ENCODE measurements at places on chromosomes 3 and 15.

GRCh38 chr3:22685597-22685996 is 517.5 kb upstream of the UBE2E2 start:
- no peak for DNase-seq

DNA sequence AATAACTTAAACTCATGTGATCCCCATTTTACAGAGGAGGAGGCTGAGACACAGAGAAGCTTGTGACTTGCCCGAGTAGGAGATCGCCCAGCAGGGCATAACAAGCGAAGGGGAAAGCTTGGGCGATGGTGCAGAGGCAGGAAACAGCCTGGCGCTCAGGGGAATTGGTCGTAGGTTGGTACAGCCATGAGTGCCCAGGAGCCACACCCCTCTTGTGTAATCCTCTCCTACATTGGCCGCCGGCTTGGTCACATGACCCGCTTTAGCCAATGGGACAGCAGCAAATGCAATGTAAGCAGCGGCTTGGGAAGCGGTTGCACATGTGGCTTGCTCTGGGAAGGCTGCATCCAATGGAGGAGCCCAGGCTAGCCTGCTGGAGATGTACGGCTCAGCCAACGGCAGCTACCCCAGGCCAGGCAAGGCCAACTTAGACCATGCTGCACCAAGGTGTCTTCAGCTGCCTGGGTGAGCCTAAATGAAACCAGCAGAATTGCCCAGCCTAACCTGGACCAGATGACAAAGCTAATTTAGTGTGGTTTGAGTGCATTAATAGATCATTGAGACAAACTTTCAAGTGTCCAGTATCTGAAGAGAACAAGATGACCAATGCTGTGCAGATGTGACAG is 50.3 kb upstream of the SLC6A6 start:
- DNase-seq, result peak; percentile 51

DNA sequence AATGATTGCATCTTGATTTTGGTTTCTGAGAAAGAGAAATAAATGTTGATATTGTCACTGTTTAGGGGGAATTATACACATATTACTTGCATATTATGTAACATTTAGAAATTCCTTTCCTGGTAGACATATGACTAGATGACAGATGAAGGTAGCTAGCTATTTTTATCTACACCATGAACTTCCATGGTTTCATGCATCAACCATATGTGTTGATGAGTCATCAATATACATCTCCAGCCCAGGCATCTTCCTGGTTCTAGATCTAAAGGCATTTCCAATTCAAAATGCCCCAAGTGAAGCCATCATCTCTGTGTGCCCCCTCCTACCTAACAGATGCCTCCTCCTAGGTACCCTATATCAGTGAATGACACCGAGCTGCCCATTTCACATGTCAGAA is 9.5 kb upstream of the ADAMTSL3 start:
- no peak for DNase-seq

DNA sequence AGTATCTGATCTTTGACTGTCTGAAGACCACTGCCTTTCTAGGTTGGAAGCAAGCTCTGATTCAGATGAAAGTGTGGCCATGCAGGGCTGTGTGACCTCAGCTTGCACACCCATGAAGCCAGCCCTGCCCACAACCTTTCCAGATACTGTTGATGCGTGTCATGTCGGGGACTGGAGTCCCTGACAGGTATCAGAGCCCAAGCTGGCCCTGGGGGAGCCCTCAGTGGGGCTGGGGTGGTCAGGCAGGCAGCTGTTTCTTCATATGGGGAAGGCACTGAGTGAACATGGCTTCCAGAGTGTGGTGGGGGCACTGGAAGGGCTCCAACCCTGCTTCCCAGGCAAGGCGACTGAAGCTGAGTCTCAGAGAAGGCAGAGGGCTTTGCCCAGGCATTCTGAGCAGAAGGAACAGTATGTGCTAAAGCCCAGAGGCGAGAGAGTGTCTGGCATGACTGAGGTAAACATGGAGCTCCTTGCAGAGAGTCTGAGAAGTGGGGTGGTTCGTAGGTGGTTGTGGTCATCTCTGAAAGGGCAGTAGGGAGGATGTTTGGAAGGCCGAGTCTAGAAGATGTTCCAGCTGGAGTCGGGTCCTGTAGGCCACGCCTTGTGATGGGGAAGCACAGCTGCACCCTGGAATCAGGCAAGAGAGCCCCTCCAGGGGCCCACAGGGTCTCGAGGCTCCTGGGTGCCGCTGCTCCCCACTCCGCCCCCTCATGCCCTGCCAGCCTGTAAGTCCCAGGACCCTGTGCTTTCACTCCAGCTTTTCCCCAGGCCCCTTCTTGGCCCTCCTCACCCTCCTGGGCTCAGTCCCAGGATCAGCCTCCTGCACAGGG is 122.2 kb downstream of the EEFSEC start:
- no peak for DNase-seq

DNA sequence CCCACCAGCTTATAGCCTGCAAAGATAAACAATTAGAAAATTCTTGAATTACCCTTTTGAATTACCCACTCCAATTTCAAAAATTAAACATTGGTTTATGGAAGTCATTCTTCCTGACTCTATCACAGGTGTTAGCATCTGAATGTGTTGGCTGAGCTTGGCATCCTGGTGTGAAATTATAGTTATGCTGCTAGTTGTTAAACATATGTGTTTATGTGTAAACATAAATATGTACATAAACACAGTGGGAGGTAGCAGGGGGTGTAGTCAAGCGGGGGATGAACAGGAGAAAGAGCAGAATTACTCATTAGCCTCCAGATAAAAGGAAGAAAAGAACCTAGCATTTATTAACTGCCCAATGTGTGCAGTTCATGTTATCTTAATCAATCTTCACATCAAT is 530.2 kb downstream of the MCTP2 start:
- no peak for DNase-seq

DNA sequence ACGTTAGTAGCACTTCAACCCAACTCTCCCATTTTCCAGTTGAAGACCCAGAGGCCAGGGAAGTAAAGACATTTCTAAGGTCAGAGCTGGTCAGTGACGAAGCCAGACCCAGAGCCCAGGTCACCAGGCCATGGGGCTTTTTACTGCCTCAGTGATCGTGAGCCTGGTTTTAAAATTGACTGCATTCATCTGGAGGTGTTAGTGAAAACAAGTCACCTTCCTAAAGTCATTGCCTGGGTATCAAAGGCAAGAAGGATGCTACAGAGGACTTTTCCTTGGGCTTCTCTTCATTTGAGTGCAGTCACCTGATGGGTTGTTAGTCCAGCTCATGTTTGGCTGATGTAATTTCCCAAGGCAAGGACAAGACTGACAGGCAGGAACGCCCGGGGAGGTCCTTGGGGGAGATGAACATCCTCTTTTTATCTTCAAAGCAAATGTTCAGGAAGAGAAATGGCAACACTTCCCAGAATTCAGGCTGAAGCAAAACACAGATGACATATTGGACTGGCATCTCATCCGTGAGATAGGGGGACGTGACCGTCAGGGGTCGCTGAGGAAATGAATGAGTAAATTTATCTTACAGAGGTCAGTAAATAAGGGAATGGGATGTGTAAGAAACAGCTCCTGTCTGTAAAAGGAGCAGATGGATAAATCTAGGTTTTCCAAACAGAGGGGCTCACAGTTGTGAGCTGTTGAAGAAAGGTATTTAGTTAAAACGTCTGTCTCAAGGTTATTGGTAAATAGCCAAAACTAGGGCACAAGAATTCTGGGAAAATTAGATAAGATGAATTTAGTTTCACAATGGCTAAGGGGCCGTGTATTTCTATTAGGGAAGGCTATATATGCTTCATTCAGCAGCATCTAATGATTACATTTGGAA is 201.2 kb downstream of the OPA1 start:
- DNase-seq, result peak; percentile 29

- DNase-seq, result peak; percentile 41
Observed at GRCh38 chr3:18579661-18580060, 154.5 kb upstream of the SATB1 start.

DNA sequence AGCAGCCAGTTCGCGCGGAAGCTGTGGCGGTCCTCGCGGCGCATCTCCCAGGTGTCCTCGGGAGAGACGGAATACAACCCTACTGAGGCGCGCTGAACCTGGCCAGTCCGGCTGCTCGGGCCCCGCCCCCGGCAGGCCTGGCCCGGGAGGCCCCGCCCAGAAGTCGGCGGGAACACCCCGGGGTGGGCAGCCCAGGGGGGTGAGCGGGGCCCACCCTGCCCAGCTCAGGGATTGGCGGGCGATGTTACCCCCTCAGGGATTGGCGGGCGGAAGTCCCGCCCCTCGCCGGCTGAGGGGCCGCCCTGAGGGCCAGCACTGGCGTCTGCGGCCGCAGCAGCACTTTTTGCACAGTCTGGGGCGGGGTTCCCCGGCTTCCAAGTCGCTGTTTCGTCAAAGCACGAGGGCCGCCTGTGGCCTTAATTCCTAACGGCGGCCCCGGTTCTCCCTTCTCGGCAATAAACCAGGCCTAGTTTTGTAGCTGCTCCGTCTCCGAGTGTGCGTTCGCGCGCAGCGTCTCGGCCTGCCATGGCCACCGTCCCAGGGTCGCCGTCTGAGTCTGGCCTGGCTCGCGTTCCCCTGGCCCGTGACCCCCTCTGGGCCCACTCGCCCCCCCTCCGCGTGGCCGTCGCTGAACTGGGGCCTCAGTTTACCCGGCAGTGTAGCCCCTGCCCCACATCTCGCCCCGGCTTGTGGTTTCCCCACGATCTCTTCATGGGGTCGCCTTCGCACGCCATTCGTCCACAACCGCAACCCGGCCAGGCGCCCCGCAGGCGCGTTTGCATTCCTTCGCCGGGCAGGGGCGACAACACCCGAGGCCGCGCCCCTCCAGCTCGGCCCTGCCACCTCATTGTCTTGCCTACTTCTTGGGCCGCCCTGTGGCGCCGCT is 30.0 kb downstream of the NBEAL2 start:
- peak; percentile 73 for DNase-seq

- no peak for DNase-seq
Observed at GRCh38 chr15:26433818-26434217, 339.0 kb downstream of the GABRB3 start.

GRCh38 chr3:152447511-152447910 is 178.8 kb downstream of the MBNL1 start:
- no peak for DNase-seq

DNA sequence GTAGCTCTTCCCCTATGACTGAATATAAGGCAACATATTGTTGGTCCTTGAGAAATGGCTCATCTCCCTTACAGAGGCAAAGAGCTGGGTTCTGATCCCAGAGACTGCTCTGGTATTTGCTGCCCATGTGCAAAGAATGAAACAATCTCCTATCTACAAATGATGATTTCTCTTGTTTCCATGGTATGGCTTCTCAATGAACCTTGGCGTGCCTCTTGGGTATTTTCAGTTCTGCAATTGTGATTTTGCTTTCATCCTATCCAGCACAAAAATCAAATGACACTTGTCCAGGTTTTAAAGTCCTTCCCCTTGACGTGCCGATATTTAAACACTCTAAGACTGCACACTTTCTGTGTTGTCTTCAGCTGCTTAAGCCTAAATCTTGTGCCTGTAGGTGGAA is 109.8 kb upstream of the NR2F2 start:
- no peak for DNase-seq

- DNase-seq, result no peak
Observed at GRCh38 chr3:15845475-15845874, 47.7 kb upstream of the ANKRD28 start.

- DNase-seq, result no peak
Observed at GRCh38 chr15:34188711-34189110, 21.2 kb downstream of the KATNBL1 start.

- no peak for DNase-seq
Observed at GRCh38 chr15:33722673-33723015, 245.7 kb upstream of the CHRM5 start.

DNA sequence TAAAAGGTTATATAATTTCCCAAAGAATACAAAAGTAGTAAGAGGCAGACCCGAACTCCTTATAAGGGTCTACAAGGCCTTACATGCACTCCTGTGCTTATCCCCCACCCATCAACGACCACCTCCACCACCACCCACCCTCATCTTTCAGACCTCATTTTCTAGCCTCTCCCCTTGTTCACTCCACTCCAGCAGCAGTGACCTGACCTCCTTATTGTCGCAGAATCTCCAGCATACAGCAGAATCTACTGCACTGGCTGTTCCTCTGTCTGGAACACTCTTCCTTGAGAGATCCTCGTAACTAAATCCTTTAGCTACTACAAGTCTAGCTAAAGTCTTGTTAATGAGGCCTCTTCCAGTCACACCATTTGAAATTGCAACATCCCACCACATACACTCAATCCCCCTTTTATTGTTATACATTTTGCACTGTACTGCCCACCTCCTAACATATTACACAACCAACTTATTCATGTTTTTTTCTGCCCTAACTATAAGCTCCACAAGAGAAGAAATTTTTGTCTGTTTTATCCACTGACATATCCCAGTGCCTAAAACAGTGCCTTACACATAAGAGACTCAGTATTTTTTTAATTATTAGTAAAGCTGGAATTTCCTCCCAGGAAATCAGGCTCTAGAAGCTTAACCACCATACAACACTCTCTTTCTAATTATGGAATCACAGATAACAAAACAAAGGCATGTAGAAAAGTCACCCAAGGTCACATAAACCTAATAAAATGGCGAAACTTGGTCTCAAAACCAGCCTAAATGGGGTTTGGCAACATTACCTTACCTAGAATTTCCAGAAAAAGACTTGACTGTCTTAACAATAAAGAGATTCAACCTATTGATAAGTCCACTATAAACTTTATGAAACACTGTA is 40.2 kb downstream of the ZNF148 start:
- DNase-seq, result no peak

DNA sequence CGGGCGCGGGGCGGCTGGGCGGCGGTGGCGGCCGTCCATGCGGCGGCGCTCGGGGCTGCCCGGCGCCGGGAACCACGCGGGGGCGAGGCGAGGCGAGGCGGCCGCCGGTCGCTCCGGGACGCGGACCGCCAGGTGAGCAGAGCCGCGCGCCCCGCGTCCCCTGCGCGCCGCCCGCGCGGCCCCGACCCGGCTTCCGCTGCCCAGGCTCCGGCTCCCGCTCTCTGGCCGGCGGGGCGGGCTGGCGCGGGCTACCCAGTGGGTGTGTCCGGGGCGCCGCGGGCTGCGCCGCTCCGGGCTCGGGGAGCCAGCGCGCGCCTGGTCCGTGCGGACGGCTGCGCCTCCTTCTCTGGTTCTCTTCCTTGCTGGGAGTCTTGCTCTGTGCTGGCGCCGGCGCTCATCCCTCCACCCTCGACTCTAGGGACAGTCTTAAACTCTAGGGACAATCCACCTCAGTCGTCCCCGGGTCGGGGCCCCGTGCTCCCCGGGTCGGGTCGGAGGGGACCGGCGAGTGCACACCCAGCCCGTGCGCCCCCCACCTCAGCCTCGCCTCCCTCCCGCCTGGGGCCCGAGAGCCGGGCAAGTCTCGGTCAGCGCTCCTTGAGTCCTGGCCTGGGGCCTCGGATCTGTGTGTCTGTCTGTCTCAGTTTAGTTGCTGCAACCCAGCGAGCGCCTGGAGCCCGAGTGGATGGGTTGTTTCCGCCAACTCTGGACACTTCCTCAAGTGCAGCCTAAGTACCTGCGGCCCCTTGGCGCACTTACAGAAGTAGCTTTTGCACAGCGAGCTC is 488 bp downstream of the THSD4 start:
- DNase-seq, result no peak

GRCh38 chr3:74518610-74519009 is 95.8 kb downstream of the CNTN3 start:
- DNase-seq, result no peak

- DNase-seq, result no peak
Observed at GRCh38 chr3:64319391-64319790, 94.1 kb upstream of the PRICKLE2 start.
